ENCODE measurements at places on chromosomes 11 and 22.

- DNase-seq = no peak
Measured at GRCh38 chr11:8293171-8293570, 29.5 kb upstream of the LMO1 start.

GRCh38 chr22:19048531-19048930 is 73.7 kb downstream of the DGCR2 start:
- no peak for DNase-seq

GRCh38 chr11:76077575-76078150 is 128.6 kb downstream of the WNT11 start:
- no peak for DNase-seq

- DNase-seq = no peak
Measured at GRCh38 chr11:19939415-19939929, 220.8 kb downstream of the DBX1 start.

DNA sequence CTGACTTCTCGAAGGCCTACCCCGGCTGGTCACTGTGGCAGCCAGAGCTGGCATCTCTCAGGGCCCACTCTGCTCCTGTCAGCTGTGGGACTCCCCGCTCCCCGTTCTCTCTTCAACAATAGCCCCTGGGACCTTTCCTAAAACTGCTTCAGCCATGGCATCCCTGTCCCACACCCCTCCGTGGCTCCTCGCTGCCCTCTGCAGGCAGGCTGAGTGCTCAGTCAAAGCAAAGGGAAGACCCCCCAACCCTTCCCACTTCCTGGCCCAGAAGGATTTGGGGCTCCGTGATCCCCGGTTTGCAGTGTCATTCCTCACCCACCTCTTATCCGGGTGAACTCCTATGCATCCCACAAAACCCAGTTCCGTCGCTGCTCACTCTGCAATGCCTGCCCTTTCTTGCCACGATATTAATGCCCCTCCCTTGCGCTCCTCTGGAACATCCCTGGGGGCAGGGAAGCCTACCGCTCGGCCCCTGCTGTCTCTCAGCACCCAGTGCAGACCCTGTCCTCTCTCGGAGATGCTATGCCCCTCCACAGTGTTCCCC is 1.6 kb upstream of the TH start:
- DNase-seq = no peak

All from activated CD4-positive, alpha-beta T cell treated with anti-CD3 and anti-CD28 coated beads for 24 hours (primary cell).